Effector CD4-positive, alpha-beta T cell (primary cell): ENCODE measurements at places on chromosomes 11 and 22.

GRCh38 chr22:50703726-50704509, 31.3 kb downstream of the SHANK3 start:
- no peak for DNase-seq

DNA sequence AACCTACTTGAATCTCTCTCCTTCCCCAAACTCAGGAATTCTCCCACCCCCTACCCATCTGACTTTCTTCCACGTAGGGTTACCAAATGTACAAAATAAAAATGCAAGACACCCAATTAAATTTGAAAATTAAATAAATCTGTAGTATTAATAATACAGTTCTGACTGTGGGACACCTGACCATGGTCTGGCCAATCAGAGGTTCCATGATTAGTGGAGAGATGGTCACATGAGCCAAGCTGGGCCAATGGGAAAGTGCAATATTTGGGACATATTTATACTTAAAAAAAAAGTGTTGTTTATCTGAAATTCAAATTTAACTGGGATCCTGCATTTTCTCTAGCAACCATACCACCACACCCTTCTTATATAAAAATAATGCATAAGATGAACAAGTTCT, 29.8 kb upstream of the ASPHD2 start:
- DNase-seq = no peak

GRCh38 chr22:23415490-23415851, 164.6 kb downstream of the IGLL1 start:
- no peak for DNase-seq

GRCh38 chr11:107266455-107266854, 191.2 kb downstream of the CWF19L2 start:
- no peak for DNase-seq

DNA sequence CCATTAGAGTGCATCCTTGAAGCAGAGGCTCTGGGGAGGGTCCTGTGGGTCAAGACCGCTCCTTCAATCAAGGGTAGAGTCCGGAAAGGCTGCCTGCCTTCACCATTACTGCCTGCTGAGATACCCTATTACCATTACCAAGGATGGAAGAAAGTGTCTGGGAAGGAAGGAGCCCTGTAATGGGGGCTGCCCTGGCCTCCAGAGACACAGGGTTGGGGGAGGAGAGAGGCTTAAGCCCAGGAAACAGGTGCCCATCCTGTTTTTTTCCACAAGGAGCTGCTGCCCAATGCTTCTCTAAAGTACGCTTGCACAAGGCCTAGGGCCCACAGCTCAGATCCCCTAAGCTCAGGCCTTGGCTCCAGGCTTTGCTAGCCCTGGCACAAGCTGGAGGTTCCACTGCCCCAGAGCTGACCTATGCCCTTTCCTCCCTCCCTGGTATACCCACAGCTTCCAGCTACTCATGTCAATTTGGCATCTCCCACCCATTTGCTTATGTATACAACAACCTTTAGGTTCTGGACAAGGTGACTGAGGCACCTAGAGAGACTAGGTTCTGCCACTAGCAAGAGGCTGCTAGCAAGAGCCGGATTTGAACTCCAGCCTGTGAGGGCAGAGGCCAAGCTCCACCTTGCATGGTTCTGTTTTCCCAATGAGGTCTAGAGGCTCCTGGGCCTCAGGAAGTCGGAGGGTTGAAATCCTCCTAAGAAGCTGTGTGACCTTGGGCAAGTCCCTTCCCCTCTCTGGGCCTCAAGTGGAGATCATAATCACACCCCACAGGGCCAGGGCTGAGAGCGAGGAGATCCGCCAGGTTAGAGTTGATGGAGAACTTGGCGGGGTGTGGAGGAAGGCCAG, 1.5 kb upstream of the PLCB3 start:
- no peak for DNase-seq

DNA sequence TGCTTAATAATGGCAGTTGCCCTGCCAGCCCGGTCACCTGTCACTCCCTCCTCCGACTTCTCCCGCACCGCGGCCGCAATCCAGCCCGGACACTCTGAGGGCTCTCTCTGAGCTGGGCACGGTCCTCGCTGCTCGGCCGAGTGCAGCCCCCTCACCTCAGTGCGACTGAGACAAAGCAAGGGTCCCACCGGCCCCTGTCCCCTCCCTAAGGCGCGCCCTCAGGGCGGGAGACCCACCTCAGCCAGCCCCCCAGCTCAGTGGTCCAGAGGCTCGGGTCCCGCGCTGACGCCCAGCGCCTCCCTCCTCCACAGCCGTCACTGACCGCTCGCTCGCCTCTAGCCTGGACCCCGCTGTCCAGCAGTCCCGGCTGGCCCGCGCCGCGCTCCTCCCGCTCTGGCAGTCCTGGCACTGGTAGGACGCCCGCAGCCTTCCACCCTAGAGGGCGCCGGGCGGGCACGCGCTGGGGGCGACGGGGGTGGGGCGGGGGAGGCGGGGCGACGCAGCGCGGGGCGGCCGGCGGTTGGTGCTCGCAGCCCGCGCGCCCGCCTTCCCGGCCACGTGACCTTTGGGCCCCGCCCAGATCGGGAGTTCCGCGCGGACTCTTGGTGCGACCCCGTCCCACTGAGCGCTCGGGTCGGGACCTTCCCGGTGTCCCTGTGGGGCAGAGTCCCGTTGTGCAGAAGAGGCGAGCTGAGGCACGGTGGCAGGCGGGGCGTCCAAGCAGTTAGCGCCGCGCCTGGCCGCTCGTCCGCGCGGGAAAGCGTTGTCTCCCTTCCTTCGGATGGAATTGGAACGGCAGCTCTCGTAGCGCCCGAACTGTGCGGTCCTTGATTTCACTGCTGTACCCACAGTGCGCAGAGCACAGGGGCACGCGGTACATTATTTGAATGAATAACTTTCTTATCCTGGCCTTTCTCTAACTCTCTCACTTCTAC, 7.8 kb upstream of the L3MBTL2 start:
- DNase-seq = peak; percentile 79

GRCh38 chr11:69974528-69974927, 103.6 kb upstream of the ANO1 start:
- no peak for DNase-seq

GRCh38 chr22:33553493-33553892, 366.8 kb downstream of the LARGE1 start:
- no peak for DNase-seq

GRCh38 chr11:117180661-117181585, 2.4 kb downstream of the SIDT2 start:
- DNase-seq = peak; percentile 42

GRCh38 chr11:23423656-23424055, 563.4 kb upstream of the CCDC179 start:
- no peak for DNase-seq

DNA sequence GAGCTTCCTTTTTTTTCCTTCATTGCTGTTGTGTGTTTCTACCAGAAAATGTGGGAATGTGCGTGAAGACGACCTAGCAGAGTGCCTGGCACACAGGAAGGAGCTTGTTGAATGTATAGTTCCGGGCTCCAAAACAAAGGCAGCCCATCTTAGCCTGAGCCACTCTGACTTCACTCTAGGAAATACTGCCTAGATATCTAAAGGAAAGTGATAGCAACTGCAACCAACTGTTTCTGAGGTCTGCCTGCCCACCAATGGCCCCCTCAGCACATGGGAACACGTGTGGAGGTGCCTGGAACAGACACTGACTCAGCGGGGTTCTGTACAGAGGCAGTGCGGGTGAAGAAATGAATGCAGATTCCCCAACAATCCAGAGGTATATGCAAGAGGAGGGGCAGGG, 14.7 kb upstream of the XBP1 start:
- no peak for DNase-seq

- DNase-seq = no peak
These were observed 77.3 kb upstream of the NAV2 start for GRCh38 chr11:19635332-19635731.

GRCh38 chr11:36899800-36900199, 301.8 kb upstream of the RAG2 start:
- DNase-seq = no peak

GRCh38 chr11:1342946-1343345, 33.5 kb upstream of the TOLLIP start:
- no peak for DNase-seq

GRCh38 chr11:116541460-116541859, 231.3 kb downstream of the BUD13 start:
- no peak for DNase-seq

DNA sequence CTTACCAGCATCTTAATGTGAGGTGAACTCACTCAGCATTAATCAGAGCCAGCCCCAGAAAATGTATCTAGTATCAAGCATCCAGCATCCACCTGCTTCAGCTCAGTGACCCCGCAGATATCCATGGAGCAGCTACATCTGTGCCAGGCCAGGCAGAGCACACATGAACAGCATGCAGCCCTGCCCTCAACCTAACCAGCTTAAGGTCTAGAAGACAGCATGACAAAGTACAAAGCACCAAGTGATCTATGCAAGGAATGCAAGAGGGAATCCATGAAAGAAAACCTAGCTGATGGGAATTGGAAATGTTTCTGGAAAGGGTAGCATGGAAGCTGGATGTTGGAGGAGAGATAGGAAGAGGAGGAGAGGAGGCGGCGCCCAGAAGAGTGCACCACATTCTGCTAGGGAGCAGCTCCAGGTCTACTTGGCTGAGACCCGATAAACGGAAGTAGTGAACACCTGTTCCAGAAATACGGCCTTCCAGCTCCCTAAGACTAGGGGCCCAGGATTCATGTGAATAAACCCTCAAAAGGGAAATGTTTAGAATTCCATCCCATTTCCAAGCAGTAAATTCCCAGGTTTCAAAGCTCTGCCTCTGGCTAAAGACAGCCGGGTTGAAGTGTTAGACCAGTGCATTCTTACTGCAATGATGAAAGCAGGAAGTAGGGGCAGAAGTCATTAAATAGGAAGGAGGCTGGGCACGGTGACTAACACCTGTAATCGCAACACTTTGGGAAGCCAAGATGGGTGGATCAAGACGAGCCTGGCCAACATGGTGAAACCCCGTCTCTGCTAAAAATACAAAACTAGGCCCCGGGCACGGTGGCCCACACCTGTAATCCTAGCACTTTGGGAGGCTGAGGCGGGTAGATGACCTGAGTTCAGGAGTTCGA, 23.5 kb upstream of the L3MBTL2 start:
- no peak for DNase-seq

DNA sequence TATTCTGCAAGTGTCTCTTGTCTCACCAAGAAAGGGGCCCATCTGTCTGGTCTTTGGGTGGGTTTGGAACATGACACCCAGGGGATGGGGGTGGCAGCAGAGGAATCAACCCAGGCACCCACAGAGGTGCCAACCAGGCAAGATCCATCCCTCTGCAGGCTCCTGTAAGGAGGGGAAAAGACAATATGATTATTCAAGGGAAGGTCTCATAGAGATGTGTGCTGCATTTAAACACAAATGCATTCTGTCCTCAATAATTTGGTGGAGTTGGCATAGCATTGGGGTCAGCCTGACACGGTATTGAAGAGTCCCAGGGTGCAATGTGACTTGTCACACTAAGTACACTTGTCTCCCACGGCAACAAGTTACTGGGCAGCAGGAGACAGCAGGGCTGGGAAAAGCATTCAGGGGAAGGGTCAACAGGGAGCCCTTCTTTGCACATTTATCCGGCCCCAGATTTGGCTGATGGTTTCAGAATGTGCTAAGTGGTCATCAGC, 33.1 kb upstream of the SPON1 start:
- no peak for DNase-seq

GRCh38 chr22:37231406-37232139, 12.5 kb downstream of the RAC2 start:
- no peak for DNase-seq
